ENCODE measurements at places on chromosomes 6 and 20.

- no peak for DNase-seq
Observed at GRCh38 chr6:39685938-39686337, 39.3 kb downstream of the KIF6 start.

GRCh38 chr6:27472182-27472616 lies 706 bp downstream of the ZNF184 start:
- DNase-seq: no peak

- no peak for DNase-seq
Observed at GRCh38 chr6:25536781-25537180, 115.2 kb upstream of the SCGN start.

DNA sequence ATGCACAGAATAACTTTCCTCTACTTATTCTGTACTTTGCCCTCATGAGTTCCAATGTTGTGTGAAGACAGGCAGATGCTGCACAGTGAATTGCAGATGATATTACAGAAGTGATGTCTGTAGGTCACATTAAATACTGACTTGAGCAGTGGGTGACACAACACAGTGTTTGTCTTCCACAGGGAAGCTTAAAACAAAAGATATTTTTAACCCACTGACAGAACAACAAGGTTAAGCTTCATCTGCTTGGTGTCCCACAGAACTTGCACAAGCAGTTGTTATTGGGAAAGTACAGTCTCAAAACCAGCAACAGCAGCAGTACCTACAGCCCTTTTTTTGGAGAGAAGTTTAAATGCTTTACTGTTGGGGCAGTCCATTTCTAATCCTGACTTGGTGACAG lies 10.5 kb downstream of the SUMO4 start:
- no peak for DNase-seq

GRCh38 chr6:144344646-144345045 lies 59.5 kb downstream of the UTRN start:
- DNase-seq: no peak

DNA sequence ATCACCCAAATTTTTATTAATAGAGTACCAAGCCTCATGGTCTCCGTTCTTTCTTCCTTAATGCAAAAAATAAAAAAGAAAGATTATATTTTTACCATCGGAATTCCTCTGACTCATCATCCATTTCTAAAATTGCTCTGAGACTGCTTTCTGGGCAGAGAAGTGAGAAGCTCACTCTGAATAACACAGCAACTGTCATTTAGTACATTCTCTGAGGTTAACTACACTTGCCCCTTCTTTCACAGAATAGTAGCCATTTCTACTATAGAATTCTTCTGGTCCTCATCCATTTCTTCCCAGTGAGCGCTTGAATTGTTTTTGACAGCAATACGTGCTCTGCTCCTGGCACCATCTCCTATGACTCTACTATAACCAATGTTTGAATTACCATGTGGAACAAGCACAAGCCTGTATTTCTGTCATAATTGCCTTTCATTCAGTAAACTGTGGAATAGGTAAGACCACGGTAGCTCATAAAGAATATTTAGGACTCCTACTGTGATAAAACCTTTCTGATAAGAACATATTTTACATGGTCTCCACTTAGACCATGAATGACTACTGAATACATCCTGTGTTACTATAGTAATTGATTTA lies 435.5 kb upstream of the NRSN1 start:
- no peak for DNase-seq

GRCh38 chr6:56072856-56073255 lies 174.5 kb downstream of the COL21A1 start:
- DNase-seq: no peak

DNA sequence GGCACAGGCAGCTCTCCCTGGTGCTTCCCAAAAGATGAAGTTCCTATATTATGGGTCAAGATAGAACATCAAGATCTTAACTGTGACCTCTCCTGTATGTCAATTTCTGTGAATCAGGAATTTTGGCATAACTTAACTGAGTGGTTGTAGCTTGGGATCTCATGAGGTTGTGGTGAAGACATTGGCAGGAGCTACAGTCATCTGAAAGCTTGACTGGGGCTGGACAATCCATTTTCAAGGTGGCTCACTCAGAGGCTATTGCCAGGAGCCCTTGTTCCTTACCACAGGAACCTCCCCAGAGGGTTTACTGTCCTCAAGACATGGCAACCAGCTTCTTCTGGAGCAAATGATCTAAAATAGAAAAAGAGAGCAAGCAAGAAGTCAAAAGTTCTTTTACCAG lies 252.2 kb downstream of the ADGB start:
- no peak for DNase-seq

GRCh38 chr6:166612471-166612881 lies 14.6 kb downstream of the RPS6KA2 start:
- no peak for DNase-seq

DNA sequence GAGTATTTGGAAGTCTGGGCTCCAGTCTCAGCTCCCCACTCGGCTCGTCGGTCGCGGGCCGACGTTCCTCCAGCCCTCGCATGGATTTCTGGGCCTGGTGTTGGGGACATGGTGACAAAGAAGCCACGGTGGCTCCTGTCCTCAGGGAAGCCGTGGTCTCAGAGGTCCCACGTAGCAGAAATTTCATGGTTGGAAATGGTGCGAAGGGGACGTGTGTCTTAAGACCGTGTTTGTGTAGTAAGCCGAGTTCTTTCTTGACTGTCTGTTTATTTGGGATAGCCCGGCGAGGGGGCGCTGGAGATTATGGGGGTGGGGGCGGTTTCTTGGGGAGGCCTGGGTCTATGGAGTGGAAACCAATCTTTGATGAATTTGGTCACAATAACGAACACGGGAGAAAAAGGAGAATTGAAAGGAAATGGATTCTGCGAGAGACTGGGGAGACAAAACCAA lies 23.5 kb upstream of the MAP3K7 start:
- peak; percentile 73 for DNase-seq

DNA sequence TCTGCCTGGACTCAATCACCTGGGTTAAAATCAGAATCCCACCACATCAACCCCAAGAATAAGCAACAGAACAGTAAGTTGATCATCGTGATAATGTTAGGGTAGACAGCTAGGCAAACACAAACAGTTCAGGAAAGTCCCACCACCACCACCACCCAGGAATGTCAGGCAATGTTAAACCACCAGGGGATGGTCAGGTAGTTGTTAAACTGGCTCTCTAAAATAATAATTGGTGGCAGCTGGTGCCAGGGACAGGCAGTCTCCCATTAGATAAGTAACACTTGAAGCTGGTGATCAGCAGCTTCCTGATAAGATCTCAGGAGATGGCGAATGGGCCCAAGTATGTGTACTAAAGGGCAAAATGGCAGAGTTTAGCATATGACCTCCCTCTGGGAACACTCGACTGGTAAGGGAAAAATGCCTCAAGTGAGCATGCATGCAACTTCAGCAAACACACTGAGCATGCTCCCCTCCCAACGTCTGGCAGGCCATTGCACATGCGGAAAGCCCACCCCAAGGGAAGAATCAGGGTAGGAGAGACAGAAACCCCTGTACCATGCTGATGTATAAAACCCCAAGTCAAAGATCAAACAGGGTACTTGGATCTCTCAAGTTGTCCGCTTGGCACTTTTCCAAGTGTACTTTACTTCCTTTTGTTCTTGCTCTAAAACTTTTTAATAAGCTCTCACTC lies 66.6 kb downstream of the IPCEF1 start:
- no peak for DNase-seq

DNA sequence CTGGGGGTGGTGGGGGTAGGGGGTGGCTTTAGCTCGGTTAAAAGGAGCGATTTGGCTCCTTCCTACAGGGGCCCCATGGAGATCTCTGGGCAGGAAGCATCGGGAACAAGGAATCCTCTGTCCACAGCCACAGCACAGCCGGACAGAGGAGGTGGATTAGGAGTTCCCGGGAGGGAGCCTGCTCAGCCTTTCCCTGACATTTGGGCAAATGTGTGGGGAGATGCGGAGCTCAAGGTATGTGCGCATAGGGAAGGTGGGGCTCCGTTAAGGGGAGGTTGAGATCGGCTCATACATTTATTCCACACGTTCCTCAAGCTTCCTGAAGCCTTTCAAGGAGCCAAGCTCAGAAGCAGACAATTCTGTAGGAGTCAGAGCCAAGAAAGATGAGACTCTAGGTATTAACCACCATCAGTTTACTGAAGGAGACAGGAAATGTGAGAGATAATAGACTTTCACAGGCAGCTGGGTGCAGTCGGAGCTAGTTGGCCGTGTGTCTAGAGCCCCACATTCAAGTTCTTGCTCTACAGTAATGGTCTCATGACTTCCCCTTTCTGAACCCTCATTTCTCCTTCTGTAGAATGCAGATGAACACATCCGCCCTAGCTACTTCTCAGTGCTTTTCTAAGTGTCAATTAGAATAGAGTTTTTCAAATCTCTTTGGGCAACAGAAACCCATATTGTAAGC lies 40.8 kb upstream of the EPB41L1 start:
- DNase-seq: no peak

- DNase-seq: no peak
Observed at GRCh38 chr20:51424270-51425117, 118.0 kb downstream of the NFATC2 start.

GRCh38 chr20:8663424-8663823 lies 405.5 kb upstream of the PLCB4 start:
- DNase-seq: no peak

DNA sequence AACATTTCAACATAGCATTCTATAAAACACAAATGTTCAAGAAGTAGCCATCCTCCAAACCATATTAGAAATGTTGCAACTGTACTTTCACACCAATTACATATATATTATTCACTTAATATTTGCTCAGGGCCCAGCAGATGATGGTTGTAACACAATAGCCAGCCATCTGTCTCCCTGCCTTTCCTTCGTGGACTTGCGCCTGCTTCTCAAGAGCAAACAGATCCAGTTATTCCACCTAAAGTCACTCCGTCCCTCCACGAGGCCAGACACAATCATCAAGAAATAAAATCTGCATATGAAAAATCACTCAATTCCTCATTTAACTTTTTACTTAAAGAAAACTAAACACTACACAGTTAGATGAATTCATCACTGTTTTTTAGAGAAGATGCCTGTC lies 160.4 kb downstream of the RALGAPA2 start:
- DNase-seq: no peak

GRCh38 chr6:166989427-166990032 lies 9.7 kb upstream of the CEP43 start:
- peak; percentile 32 for DNase-seq

GRCh38 chr6:43941174-43941573 lies 171.2 kb downstream of the VEGFA start:
- DNase-seq: no peak

GRCh38 chr20:43408848-43409576 lies 48.7 kb upstream of the SRSF6 start:
- DNase-seq: peak; percentile 49

DNA sequence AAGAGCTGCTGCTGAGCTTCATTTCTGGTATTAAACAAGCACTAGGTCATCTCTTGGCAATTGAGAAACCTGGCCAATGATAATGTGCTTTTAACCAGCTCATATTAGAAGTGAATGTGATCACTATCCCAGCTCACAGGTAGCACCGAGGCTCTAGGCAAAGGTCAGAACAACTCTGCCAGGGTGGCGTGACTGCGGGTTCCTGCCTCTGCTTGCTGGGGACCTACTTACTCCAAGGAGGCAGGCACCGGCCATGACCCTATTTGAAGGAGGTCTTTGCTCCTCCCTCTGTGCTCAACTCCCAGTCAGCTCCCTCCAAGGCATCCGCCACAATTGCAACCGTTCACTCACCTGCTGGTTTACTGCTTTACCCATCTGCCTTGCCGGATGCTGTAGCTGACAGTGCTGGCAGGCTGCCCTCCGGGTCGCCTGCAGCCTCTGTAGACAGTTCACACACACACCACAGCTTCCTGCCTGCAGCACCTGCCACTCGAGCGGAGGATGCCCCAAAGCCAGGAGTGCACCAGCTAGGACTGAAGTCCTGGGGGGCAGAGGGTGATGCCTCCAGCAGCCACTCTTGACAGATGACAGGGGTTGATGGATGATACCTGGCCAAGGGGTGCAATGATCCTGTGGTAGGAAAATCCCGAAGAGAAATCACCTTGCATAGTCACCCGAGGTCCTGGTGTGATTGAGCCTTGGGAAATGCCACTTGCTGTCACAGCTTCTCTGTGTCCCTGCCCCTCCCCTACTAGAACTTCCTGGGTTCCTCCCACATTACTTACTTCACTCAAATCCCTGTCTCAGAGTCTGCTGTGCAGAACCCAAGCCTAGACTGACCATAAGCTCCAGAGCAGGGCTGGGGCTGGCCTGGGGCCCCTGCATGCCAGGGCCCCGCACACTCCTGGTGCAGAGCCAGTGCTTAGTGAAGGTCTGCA lies 8.8 kb upstream of the VSX1 start:
- DNase-seq: no peak

GRCh38 chr6:27940766-27941165 lies 16.3 kb upstream of the OR2B6 start:
- no peak for DNase-seq

DNA sequence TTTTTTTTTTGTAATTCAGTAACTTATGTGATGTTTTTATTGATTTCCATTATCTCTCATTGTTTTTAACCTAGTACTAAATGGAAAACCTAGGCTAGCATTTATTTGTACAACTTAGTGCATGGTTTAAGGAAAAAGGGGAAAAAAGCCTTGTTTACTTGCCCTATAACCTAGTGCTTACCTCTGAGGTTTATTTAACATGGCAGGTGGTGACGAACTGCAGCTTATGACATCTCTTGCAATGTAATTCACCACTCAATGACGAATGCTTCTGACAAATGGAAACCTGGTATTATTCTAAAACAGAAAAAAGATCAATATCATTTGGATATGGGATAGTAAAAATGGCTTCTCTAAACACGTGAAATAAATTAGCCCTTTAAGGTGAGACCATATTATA lies 618.6 kb upstream of the FLRT3 start:
- DNase-seq: peak; percentile 35

- no peak for DNase-seq
Observed at GRCh38 chr6:105212587-105212986, 32.8 kb upstream of the POPDC3 start.

- DNase-seq: no peak
Observed at GRCh38 chr6:16103722-16104121, 25.2 kb upstream of the MYLIP start.

- no peak for DNase-seq
Observed at GRCh38 chr20:32572271-32572968, 12.7 kb downstream of the NOL4L start.

DNA sequence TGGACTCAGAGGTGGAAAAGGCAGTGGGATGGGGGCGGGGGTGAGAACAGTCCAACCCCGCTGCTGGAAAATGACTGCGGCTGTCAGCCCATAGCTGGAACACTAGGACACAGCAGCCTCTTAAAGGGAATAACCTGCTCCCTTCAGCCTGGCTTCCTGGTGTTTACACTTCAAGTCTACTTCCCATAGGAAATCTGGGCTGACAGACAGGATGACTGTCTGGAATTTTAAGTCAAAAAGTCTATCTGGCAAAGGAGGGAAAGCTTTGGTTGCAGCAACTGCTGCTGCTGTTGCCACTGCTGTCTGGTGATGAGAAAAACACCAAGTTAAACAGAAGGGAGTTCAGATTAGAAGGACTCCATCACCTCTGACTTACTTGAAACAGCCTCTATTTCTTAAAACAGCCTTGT lies 44.9 kb downstream of the TNFRSF21 start:
- DNase-seq: no peak

DNA sequence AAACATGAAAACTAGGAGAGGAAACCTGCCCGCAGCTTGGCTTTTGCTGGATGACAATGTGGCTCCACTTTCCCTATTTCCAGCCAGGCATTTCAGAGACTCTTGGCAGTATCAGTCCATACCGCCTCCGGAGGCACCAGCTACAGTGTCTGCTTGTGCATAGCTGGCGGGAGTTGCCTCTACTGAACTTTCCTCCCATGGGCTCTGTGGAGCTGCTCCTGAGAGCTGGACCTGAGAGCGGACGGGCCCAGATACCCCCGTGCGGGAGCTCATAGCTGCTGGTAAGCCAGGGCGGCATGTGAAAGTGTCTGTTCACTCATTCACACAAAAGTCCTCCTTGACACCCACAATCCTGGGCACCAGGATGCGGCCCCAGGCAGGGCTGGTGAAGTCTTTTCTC lies 130.3 kb upstream of the PMEPA1 start:
- no peak for DNase-seq
